ENCODE measurements at places on chromosomes 2 and 18.

- no peak for DNase-seq
Measured at GRCh38 chr2:121376535-121377250, 91.7 kb upstream of the TFCP2L1 start.

DNA sequence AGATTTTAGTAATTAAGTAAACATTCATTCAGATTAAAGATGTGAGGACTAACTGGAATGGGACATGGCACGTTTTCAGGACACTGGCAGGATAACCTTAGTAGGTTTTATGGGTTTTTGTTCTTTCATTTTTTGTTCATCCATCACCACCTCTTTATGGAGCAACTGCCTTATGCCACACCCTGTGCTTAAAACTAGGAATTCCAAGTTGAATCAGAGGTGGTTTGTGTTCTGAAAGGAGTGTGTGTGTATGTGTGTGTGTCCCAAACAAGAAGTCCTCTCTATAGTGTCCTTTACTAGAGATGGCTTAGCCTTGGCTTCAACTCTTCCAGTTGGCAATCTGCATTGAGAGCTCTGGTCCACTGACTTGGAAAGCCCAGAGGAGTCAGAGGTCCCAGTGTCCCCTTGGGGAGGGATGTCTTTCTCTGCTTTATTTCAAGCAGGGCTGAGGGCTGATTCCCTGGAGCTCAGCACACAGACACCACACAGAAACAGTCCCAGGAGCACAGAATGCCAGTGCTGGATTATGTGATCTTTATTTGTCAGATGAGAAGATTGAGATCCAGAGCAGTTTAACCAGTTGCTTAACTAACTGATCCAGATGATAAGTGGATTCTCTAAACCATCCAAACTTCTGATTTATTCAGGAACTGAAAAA is 25.2 kb downstream of the RHOB start:
- no peak for DNase-seq

- no peak for DNase-seq
Measured at GRCh38 chr2:62099050-62099449, 96.9 kb upstream of the B3GNT2 start.

- DNase-seq: no peak
Measured at GRCh38 chr2:175441181-175441761, 259.8 kb upstream of the ATP5MC3 start.

- DNase-seq: no peak
Measured at GRCh38 chr2:239944694-239945551, 80.2 kb downstream of the NDUFA10 start.

DNA sequence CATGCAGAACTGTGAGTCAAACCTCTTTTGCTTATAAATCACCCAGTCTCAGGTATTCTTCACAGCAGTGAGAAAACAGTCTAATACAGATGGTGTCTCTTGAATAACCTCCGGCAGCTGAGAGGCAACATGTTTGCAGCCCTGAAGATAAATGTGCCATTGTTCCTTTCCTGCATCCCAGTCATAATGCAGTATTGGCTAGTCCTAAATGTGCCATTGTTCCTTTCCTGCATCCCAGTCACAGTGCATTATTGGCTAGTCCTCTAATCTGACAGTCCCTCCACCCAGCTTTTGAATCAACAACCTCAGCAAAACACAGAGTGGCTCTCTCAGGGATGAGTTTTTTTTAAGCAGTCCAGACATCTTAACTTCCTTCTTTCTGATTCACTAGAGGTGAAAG is 550.7 kb downstream of the RIT2 start:
- no peak for DNase-seq

GRCh38 chr2:57370882-57371585 is 675.6 kb upstream of the VRK2 start:
- no peak for DNase-seq

- no peak for DNase-seq
Measured at GRCh38 chr2:54504866-54505265, 48.7 kb downstream of the SPTBN1 start.

DNA sequence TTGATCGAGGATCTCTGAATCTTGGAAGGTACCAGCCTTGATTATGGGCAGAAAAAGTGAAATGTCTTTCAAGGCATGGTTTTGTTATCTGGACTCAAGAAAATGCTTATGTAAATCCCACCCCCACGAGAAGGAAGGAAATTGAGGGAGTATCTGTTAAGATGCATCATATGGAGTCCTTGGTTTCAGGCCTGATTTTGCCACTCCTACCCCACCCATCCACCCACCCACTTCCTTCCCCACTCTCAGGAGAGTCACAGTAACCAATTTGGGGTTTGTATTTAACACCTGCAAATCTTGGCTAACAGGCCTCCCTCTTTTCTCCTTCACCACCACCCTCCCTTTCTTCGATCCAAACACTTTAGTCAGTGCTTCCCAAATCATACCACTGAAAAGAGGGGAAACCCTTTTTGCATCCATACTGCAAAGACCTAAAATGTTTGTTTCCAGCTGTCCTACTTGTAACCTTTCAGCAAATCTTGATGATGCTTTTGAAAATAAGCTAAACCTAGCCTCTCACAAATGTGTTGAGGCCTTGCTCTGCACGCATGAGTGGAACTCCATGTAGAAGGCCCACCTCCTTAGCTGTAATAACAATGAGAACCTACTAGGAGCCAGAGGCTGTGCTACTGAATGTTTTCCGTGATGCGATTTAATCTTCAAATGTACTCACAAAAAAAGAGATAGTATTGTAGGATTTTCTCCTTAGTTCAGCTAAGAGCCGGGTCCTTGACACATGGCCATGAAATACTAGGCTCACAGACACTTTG is 34.8 kb downstream of the POU3F3 start:
- no peak for DNase-seq

DNA sequence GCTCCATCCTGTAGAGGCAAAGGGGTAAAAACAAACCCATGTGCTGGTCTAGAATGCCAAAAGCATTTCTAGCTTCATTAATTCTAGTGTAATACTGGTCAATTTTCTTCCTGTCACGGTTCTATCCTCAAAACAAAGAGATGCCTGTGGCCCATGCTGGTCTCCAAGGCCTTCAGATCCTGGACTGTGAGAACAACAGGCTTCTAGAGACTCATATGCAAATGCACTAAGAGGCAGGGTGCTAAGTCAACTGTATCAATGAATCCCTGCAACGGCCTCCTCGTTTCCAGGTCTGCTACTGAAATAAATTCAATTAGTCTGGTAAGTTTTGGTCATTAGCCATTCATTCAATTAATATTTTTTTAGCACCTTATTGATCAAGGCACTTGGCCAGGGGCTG is 4.0 kb downstream of the IFT172 start:
- DNase-seq: no peak

DNA sequence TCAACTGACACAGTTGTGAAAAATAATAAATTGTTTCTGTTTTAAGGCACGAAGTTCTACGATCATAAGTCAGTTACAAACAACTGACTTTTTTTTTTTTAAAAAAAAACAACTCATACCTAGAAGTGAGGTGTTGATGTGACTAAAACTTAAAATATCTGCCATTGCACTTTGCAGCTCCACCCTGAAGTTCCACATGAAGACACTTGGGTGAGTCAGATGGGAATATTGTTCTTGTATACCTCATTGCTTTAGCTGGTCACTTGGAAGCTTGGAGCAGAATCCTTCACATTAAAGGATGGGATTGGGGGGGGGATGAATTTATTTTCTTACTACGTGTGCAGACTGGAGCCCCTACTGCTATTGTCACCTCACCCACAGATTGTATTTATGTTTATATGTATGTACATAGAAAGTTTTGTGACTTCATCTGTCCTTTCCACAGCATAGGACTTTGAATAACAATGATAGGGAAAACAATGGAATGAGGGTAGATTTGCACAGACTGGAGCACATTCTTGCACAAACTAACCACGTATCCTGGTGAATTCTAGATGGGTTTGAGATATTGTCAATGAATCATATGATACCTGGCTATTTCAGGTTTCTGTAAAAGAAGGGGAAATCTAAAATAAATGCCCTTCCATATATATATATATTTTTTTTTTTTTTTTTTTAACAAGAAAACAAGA is 57.9 kb upstream of the ARHGAP15 start:
- no peak for DNase-seq

DNA sequence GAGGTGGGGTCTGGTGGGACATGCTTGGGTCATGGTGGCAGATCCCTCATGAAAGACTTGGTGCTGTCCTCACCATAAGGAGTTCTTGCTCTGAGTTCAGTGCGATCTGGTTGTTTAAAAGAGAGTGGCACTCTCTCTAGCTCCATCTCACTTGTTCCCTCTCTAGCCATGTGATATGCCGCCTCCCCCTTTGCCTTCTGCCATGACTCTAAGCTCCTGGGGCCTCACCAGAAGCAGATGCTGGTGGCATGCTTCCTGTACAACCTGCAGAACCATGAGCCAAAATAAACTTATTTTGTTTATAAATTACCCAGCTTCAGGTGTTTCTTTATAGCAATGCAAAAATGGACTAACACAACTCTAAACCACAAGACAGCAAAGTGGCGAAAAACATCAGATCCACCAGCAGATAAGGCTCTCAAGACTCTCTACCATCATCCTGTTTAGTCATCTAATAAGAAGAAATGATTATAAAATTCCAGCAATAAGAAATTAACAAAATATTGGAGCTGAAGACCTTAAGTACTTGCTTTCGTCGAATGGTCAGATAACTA is 75.5 kb downstream of the OLA1 start:
- DNase-seq: no peak

- no peak for DNase-seq
Measured at GRCh38 chr2:12881952-12882351, 165.2 kb downstream of the TRIB2 start.

- no peak for DNase-seq
Measured at GRCh38 chr2:168189835-168190569, 57.4 kb downstream of the STK39 start.

DNA sequence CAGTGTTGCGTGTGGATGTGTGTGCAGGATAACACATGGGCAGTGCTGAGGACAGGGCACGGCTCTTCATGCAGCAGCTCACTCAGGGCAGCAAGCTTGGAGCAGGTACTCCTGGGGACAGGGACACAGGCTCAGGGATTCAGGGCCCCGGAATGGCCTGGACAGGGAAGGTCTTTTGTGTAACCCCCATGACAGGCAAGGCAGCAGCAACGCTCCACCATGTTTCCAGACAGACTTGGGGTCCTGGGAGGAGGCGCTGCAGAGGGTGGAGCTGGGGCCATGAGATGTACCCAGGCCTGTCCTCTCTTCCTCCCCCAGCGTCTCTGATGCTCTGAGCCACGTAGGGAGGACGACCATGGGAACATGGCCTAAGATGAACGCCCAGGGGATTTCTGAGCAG is 58.3 kb downstream of the ADNP2 start:
- no peak for DNase-seq

- DNase-seq: no peak
Measured at GRCh38 chr18:28091197-28091596, 85.7 kb downstream of the CDH2 start.

DNA sequence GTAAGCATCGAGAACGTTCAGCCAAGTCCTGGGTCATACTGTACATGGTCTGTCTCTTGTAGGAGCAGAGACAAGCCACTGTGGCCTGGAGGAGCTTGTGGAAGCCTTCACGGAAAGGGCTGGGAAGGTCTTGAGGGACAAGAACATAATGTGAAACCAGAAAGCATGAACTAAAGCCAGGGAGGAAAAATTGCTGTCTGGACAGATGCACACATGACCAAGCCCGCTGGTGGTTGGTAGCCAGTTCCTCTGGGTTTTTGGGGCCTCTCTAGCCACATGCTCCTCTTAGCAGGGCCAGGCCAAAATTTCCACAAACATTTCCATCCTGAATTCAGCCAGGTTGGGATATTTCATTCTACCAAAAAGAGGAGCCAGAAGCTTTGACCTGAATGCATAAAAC is 196.2 kb upstream of the SIX2 start:
- no peak for DNase-seq

DNA sequence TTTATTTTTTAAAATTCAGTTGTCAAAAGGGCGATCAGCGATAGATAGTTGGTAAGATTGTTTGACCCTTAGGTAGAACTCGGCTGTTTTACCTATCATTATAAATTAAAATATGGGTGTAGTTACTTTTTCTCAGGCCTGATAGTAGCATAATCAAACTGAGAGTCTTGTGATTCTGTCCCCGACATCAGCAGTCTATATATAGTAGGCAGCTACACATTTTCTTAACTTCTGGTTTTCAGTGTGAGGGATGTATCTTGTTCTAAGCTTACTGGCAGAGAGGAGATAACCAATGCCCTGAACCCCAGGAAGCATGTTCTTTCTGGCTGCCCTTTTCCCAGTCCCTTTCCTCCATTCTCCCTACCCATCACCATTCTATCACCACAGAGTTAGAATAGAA is 56.6 kb downstream of the XRCC5 start:
- no peak for DNase-seq

- DNase-seq: no peak
Measured at GRCh38 chr2:65767946-65768345, 335.5 kb upstream of the SPRED2 start.

GRCh38 chr2:230700447-230700846 is 12.2 kb upstream of the CAB39 start:
- DNase-seq: no peak

- peak; percentile 55 for DNase-seq
Measured at GRCh38 chr2:122908159-122908558, 1116.9 kb upstream of the CNTNAP5 start.

DNA sequence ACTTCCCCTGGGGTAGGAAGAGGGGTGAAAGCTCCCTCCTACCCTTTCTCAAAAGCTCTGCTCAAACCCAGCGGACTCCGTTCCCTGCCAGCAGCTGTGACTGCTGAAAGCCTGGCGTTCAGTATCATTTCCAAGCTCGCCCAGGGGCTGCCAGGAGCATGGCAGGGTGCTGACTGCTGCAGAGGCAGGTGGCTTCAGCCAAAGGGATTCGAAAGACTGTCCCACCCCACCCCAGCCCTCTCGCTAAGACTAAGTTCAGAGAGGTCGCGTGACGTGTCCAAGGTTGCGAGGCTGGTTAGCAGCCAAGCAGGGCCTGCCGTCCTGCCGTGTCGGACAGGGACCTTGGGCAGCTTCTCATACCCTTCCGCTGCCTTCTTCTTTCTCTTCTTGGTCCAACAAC is 72.3 kb upstream of the RAB12 start:
- DNase-seq: peak; percentile 80

DNA sequence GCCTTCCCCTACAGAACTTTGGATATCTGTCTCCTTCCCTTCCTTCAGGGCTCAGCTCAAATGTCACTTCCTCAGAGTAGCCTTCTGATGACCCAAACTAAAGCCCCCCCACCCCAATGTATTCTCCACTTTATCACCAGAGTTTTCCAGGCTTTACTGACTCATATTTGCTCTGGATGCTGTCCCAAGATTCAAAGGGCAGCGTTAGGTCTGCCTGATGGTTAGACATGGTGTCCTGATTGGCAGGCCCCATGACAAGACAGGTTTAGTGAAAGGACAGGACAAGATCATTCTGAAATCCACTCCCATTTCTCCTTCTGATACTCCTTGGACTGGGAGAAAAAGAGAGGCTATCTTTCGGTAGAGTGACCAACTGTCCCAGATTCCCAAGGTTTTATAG is 22.6 kb upstream of the RPIA start:
- no peak for DNase-seq

DNA sequence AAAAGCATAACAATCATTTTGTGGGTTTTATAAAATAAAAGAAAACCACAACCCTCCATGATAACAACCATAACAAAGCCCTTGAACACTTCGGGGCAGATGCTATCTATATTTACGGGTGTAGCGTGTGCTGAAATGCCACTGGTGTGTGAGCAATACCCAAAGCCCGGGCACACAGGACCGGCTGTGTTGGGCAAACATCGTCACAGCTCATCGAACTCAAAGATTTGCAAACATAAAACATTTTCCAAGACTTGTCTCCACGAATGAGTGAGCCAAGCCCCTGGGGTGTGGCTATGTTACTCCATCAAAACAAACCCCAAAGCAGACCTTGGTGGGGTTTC is 290.2 kb downstream of the LPIN1 start:
- DNase-seq: no peak

Data from NCI-H446 (cell line).